GM12891 (cell line): ENCODE measurements at places on chromosomes 11 and 22.

- no peak for DNase-seq
Measured at GRCh38 chr22:46795845-46796565, 33.6 kb downstream of the TBC1D22A start.

GRCh38 chr11:22681281-22681812 lies 14.9 kb downstream of the GAS2 start:
- DNase-seq, result no peak

DNA sequence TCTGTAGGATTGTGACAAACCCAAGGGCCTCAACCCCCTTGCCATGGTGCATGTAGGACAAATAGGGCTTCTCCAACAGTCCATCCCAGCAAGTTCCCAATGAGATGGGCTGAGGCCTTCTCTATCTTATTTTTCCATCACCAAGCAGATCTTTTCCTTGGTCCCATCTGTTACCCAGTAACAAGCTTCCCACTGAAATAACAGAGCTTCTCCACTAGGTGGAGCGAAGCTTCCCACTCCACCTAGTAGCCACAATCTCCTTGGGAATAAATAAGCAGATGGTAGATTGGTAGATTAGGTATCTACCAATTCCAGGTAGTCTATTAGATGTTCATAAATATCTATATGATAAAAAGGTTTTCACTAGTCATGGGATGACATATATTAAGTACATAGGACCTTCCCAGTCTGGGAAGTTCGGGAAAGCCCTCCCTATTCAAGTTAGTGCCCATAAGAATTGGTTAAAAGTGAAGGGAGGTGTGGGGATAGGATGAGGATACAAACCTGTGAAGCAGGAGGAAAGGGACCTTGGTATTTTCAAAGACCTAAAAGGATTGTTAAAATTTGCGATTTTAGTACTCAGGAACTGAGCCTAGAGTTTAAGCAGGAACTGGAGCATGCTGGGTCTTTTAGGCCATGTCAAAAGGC lies 5.9 kb upstream of the OR52L1 start:
- peak; percentile 17 for DNase-seq

- peak; percentile 35 for DNase-seq
Measured at GRCh38 chr11:122796128-122796717, 42.1 kb upstream of the CRTAM start.

GRCh38 chr11:14552089-14552488 lies 31.9 kb upstream of the PSMA1 start:
- no peak for DNase-seq

- no peak for DNase-seq
Measured at GRCh38 chr22:28435140-28435768, 244.4 kb downstream of the TTC28 start.

GRCh38 chr11:60859616-60860250 lies 4.0 kb upstream of the PTGDR2 start:
- no peak for DNase-seq

DNA sequence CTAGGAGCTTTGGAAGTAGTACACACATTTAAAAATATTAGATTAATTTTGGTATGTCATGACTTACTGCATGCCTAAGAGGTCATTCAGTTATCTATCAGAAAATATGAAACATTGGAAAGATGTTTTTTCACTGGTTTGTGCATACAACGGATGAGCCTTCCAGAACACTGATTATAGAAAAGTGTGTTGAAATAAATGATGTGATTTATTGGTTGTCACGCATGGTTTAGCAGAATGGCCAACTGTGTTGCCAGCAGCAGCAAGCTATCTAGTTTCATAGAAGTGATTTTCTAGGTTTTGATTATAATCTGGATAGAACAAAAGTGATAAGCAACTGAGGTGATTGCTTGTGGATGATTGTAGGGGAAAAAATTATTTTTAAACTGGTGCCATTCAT lies 53.6 kb downstream of the DDX10 start:
- no peak for DNase-seq

GRCh38 chr11:9008011-9008550 lies 4.3 kb upstream of the NRIP3 start:
- DNase-seq, result no peak

- DNase-seq, result no peak
Measured at GRCh38 chr11:101269390-101269789, 139.8 kb upstream of the PGR start.

DNA sequence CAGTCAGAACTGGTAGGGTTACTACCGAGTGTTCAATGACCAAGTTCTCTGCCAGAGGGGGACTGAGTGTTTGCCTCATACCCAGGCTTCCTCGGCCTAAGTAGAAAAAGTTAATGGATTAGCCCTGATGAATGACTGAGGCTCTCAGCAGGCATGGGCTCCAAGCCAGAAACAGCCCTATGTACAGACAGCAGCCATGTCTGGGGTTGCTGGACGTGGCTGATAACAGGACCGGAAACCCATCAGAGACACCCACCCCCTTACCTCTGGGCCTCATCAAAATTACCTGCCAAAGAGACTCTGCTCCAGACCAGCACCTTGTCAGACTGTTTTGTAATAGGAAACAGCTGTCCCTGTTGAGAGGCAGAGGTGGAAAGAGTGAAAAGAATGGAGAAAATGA lies 351.4 kb downstream of the ETS1 start:
- DNase-seq, result no peak

DNA sequence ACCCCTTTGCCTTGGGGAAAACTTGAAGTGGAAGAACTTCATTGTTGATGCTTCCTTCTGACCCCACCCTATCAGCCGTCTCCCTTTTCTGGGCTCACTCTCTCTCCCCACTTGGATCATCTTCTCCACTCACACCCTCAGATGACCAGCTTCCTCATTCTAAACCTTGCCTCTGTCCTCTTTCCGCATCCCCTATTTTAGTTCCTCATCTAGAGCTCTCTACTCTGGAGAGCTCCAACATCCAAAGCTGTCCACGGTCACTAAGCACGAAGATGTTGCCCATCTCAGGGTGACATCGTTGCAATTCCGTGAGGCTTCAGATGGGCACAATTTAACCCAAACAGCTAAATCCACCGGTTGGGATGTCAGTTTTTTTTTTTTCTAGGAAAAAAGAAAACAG lies 31.6 kb upstream of the ME3 start:
- DNase-seq, result no peak

GRCh38 chr11:95907476-95907875 lies 16.4 kb downstream of the MTMR2 start:
- no peak for DNase-seq

DNA sequence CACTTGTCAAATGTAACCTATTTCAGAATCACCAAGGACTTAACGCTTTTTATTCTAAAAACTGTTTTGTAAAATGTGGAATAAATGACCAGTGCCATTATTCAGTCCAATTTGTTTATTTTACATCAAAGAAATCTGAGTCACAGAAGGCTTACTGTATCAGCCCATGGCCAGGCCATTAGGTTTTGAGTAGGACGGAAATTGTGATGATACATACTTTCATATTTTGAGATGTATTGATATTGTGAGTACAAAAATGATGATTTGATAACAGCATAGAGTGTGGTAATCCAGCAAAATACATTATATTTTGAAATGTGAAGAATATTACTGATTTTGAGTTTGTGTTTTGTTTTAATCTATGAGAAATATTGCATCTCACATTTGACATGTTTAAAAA lies 81.1 kb downstream of the PIWIL3 start:
- DNase-seq, result no peak

GRCh38 chr11:57917632-57918031 lies 106.0 kb upstream of the OR9Q1 start:
- no peak for DNase-seq

- no peak for DNase-seq
Measured at GRCh38 chr11:109745996-109746625, 324.1 kb downstream of the C11orf87 start.

DNA sequence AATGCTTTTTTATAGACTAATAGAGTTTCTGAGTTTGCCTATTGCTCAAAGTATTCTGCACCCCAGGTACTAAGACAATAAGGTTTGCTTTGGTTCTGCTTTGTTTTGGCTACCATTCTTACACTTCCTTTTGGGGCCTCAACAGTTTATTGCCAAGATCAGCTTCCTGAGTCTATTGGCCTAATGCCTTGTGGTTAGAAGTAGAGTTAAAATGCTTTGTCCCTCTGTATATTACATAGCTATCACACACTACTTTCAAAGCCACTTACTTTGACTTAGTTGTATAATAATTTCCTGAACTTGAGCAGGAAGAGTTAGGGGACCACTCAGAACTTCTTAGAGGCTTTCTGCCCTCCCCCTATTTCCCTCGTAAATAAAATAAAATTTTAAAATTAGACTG lies 96.5 kb downstream of the DLG2 start:
- DNase-seq, result no peak

DNA sequence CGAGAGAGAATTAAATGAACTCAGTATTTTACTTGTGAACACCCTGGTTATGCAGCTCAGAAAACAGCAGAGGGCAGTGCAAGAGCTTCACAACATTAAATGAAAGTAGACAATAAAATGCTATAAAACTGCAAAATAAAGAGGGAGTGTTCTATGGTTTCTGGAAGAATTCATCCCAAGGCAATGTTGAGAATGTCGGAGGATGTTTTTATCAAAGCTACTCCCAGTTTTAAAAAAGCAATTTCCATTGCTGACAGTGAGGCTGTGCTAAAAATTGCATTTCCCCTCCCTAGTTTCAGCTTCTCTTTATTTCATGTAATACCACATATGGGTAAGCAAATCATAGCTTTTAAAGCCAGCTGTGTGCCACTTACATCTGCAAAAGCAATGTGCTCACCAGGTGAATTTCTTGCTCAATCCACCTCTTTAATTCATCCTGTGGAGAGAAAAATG lies 296.8 kb downstream of the RAB38 start:
- no peak for DNase-seq

DNA sequence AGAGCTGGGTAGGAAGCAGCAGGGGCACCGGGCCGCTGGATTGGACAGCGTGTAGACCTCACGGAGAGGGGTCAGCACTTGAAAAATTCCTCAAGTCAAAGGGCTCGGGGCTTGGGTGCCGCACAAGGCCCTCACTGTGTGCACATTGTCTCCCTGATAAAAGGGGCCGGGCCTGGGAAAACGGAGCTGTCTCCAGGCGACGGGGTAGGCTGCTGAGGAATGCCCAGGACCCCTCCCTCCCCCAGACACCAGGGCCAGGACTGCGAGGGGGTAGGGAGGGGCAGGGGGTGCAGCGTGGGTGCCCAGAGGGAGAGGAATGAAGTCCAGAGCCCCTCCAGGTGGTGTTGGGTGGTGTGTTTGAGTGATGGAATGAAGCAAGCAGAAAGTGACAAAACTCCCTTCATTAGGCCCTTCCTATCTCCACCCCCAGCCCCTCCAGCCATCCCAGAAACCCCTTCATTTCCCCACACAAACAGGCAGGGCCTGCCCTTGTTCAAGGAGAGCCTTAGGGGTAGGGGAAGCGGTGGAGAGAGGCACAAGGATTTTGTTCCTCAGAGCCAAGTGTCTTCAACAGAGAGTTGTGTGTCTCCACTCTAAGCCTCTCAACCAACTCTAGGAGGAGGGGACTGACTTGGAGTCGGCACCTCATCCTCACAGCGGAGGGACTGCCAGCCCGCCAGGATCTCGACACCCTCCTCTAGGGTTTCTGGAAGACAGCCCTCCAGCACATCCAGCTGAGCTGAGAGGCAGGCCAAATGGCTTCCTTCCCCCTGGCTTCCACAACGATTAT lies 63.9 kb downstream of the SYN3 start:
- no peak for DNase-seq

DNA sequence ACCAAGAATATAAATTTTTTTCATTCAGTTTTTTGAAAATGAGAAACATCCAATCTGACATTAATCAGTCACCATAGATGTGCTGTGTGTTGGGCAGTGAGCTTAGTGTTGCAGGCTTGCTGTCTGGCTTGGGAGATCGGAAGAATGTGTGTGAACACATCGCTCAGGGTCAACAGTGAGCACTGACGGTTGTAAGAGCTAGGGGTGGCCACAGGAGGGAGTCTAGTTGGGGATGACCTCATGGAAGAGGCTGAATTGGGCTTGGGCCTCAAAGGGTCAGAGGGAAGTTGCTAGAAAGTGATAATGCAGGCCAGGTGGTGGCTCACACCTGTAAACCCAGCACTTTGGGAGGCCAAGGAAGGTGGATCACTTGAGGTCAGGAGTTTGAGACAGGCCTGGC lies 375.4 kb downstream of the DDX10 start:
- DNase-seq, result no peak

DNA sequence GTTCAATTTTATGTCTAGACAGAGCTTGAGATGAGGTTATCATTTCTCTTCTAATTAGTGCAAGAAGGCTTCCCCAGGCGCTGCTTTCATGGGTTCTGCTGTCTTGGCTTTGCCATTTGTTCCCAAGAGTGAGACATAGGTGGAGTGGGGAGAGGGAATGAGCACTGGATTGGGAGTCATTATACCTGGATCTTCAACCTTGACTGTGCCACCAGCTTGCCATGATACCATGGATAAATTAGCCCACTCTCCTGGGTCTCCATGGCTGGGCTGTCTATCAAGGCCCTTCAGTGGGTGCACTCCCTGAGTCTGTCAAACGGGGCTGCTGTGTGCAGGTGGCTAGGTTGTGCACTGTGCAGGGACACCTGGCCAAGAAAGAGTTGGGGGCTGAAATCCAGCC lies 15.6 kb upstream of the NECTIN1 start:
- DNase-seq, result no peak

- DNase-seq, result no peak
Measured at GRCh38 chr11:10868352-10868751, 10.5 kb upstream of the ZBED5 start.

DNA sequence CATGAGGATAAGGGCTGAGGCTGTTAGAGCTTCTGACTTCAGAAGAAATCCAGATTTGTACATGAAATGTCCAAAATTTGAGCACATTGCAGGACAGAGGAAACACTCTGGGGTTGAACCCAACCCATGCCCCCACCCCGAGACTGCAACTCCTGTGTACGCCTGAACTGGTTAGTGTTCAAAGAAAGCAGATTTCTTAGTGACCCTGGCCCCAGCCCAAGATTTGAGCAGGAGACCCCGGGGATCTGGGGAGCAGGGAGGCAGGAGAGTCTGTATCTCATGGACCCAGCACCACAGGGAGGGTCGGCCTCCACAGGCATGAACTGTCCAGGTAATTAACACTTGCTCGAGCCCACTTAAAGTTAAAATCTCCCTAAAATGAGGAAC lies 69.3 kb upstream of the WNT7B start:
- no peak for DNase-seq

DNA sequence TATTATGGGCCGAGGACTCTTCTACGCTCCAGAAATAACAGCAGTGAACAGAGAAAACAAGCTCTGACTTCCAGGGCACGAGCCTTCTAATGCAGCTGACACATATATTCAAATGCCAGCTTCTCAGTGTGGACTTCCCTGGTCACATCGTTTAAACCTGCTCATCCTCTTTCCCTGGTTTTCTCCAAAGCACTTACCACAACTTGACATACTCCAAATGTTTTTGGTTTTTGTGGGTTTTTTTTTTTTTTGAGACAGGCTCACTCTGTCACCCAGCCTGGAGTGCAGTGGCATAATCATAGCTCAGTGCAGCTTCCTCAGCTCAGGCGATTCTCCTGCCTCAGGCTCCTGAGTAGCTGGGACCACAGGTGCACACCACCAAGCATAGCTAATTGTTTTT lies 105.5 kb downstream of the MICAL3 start:
- no peak for DNase-seq

GRCh38 chr11:4979036-4979435 lies 15.6 kb upstream of the OR51L1 start:
- no peak for DNase-seq

- no peak for DNase-seq
Measured at GRCh38 chr11:36288442-36289225, 590 bp downstream of the COMMD9 start.
